ENCODE measurements at places on chromosomes 11 and 22. TPM values are rescaled to one million over a fixed set of nuclear protein-coding genes. Genes with fewer than 3 reads are reported as not detected.

Gene OVOL1
- total RNA-seq = 0.10 TPM

- DNase-seq = no peak
Measured at GRCh38 chr11:89490981-89491690, at the start of gene NOX4. TSS of gene NOX4 (minus strand) at chr11:89491375. CDS start at chr11:89491246, 129 bp downstream.

GRCh38 chr22:50657925-50658324, 14.7 kb upstream of the SHANK3 start:
- no peak for DNase-seq

GRCh38 chr11:65811764-65812475, 21.8 kb upstream of the SNX32 start:
- DNase-seq = no peak

DNA sequence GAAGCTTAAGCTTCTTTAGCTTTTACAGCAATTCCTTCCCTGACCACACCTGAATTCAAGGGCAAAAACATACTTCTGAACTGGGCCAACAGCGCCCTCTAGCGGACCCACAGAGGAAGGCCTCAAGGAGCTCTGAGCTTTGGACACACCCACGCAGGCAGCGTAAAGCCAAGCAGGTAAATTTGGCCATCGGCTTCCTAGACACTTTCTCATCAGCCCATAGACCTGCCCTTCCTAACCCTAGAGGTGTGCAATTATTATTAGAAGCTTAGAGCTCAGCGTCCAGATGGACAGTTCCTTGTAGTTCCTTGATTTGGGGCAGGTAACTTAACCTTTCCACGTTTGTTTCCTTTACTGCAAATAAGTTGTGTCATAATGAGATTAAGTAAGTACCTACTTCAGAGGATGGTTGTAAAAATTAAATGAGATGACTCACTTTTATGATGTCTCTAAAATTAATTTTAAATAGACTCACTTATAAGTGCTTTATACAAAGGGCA, 25.7 kb upstream of the HMGXB4 start:
- DNase-seq = peak; percentile 59

DNA sequence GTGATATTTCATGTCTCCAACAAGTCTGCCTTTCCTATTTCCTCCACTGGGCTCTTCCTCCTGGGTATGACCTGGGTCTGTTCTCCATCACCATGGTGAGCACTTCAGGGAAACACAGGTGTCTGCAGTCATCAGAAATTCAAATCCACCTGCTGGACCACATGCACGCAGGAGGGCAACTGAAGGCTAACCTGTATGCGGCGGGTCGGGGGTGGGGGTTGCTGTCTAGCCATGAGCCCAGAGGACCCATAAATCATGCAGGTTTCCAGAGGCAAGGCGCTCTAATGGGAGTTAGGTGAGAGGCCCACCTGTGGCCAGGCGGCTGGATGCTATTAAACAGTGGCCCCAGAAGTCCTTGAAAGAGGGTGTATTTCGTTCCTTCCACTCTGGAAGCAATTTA, 11.1 kb upstream of the PAMR1 start:
- no peak for DNase-seq

DNA sequence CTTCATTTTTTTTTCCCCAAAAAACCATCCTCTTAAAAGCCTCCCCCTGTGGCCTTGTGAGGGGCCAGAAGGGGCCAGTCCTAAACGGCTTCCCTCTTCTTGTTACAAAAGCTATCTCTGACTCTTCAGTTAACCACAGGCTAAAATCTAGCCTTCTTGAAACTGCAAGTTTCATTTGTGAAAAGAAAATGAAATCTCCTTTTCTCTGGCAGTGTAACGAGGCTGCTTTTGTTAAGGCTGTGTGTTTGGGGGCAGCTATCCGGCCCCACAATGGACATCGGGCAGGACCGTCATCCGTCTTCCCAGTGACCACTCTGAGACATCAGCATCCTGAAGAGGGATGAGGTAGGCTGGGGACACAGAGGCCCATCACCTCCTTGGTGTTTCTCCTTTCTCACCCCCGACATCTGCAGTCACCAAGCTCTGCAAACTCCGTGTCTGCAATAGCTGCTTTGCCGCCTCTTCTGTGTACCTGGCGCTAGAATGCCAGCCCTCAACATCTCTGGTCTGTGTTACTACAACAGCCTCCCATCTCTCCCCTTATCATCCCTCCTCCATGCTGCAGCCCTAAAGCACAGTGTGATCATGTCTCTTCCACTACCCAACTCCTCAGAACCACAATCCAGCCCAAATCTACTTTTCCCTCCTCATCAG, 94.0 kb downstream of the RCN1 start:
- no peak for DNase-seq
